Activated T-cell treated with anti-CD3 and anti-CD28 coated beads for 48 hours (primary cell): ENCODE measurements at places on chromosomes 16 and 17.

- no peak for DNase-seq
Measured at GRCh38 chr16:78116946-78117345, 17.5 kb downstream of the WWOX start.

DNA sequence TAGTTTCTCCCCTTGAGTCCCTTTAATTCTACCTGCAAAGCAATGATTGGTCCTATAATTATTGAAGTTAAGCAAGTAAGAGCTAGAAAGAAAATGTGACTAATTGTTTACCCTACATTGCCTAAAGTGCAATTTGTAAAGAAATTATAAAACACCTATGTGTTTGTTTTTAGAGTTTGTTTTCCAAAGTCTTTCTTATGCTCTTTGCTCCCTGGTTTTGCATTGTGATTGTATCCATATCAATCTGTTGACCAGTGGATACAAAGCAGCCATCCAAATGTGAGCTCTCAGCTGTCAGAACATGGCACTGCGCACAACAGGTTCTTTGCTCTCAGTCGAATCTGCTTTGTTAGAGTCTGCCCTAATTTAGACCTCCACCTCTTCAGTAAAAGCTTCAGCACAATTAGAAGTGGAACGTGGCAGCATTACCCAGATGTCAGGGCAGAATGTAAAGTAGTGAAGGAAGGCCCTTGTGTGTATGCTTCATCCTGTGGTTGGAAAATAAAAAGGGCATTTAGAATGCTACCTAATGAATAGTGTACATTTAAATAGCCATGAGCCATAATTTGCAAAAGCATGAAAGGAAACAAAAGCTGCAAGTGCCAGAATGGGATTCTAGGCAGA is 70.5 kb downstream of the AATF start:
- DNase-seq, result no peak

- no peak for DNase-seq
Measured at GRCh38 chr17:75680431-75680830, 13.3 kb downstream of the SAP30BP start.

DNA sequence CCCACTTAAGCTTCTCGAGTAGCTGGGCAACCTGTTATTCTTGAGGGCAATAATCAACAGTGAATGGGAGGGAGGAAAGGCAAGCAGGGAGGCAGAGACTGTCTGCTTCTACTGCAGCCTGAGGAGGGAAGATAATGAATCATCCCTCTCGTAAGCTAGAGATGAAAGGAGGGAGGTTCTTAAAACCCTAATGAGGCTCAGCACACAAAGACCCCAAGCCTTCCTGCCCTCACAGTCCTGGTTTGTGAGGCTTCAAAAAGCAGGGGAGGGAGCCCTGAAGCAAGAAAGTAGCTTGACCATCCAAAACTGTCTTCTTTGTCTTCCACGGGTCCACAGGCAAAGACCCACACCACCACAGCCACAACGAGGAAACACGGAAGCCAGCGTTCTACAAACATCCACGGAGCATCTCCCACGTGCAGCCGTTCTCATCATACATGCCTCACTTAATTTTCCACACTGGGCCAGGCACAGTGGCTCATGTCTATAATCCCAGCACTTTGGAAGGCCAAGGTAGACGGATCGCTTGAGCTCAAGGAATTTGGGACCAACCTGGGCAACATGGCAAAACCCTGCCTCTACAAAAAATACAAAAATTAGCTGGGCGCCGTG is 1.8 kb downstream of the PIK3R5 start:
- DNase-seq, result no peak

DNA sequence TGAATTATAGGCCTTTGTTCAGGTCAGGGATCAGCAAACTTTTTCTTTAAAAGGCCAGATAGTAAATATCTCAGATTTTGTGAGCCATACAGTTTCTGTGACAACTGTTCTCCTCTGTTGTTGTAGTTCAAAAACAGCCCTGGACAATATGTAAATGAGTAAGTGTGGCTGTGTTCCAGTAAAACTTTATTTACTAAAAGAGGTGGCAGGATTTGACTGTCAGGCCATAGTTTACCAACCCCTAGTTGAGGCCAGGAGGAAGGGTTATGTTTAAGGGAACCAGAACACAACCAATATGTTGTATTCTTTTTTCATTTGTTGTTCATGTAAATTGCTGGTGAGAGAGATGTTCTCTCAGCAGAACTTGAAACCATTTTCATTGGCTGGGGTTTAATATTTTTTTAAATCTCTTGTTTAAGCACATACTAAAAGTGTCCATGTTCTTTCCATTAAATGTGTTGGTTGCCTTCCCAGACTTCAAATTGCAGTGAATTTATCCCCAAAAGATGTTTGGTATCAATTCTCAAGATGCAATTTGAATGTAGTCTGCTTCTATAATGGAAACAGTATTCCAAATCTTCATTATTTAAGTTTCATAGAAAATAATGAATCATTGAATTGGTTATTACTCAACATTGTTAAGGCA is 260.3 kb downstream of the FTO start:
- no peak for DNase-seq

GRCh38 chr16:29107299-29107698 is 122.4 kb downstream of the LAT start:
- no peak for DNase-seq

DNA sequence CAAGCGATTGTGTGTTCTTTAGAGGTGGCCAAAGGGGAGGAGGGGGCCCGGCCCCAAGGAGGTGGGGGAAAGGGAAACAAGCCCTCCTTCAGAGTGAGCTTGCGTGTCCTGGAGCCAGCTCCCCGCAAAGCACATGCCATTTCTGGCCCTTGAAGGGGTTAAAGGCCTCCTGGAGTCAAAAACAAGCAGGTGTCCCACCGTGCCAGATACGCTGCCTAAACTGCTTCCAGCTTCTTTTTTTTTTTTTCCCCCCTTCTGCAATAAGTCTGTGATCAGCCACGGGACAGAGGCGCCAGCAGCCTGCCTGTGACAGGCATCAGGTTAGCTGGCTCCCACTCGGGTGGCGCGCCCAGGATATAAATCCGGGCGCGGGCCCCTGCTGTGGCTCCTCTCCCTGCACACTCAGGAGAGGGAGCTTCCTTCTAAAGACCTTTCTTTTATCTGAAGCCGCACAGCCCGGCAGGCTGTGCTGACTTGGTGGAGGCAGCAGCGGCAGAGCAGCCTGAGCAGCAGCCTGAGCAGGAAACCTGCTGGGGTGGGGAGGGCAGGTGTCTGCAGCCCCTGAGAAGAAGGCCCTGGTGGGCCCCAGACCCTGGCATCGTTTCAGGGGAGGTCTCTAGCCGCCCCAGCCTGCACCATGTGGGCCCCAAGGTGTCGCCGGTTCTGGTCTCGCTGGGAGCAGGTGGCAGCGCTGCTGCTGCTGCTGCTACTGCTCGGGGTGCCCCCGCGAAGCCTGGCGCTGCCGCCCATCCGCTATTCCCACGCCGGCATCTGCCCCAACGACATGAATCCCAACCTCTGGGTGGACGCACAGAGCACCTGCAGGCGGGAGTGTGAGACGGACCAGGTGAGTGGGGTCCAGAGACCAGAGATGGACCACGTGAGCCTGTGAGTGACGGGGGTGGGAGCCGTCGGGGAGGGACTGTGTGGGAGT is at the start of gene WFIKKN2:
TSS of gene WFIKKN2 (plus strand) at position 286 of the 934 bp plus-strand sequence. CDS start at position 638, 352 bp downstream.
- no peak for DNase-seq

- DNase-seq, result no peak
Measured at GRCh38 chr16:3235856-3236669, 1.1 kb upstream of the ZNF200 start.

DNA sequence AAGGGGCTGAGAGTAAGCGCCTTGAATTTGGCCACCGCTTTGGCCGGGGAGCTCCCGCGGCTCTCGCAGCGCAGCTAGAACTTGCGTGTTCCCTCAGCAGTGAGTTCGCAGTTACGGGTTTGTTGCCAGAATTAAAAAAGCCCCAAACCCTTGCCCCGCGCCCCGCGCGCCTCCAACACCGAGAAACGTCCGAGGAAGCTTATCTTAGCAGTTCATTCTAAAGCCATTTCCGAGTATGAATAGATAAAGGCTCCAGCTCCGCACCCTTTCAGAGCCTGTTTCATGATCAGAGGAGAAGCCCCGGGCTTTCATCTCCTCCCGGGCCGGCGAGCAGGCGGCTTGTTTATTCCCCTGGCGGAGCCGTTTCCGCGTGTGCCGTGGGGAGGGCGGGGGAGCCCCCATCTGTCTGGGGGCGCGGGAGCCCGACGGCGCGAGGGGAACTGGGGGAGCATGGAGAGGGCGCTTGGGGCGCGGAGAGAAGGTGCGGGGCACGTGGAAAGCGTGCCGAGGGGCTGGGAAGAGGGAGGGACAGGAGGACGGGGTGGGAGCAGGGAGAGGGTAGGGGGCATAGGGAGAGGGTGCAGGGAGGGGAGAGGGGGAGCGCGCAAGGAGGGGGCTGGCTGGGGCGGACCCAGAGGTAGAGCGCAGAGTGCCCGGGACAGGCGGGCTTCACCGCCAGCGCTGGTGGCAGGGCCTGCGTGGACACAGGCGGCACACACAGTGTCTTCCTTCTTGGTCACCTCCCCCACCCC is 9.9 kb downstream of the TBX4 start:
- no peak for DNase-seq

DNA sequence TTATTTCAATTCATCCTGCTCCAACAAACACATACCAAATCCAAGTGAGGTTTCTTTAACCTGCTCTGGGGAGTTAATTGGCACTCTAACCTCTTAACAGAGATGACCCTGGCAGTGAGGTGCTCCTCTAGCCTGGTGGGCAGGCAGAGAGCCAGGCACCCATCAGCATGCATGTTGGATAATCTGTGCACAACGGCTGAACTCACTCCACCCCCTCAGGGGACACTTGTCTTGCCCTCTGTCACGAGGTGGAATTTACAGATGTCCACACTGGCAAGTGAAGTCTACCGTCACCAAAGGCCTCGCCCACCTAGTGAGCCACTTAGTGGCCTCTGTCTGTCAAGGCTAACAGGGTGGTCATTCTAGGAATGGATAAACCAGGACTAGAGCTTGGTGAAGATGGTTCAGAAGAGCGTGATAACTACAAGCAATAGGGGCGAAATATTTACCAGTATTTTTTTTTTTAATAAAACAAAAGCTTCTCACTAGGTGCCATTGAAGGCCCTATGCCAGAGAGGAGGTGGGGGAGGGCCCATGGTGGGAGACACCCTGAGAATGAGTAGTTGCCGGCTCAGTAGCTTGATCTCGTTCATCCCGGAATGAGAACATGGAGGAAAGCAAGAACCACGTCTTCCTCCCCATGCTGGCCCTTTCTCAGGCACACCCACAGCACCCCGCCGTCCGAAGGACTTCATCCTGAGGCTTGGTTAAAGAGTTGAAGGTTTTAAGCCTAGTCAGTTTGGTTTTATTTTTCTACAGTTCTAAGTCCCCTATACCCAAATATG is 25.2 kb downstream of the PLD6 start:
- no peak for DNase-seq

DNA sequence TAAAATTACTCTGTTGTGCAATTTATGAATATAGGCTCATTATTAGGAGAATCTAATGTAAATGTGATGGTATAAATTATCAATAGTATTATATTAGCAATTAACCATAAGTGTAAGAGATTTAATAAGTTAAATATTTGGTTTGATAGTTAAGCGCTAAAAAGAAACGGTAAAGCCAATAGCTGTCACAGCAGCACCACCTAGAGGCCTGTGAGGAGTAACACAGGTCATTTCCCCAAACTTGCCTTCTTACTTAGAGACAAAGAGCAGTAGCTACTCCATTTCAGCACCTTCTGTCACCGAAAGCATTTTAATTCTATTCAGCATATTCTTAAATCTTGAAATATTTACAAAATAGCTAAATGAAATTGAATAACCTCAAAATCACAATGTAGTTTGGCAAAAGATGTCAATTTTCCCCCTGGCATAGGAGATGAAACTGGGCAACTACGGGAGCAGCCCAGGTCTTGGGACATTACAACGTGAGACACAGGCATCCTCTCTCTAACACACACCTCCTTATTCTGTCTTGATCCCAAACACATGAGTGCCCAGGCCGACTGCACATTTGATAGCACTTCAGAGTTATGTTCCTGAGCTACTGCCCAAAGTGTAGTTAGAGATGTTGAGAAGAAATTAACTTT is 14.3 kb upstream of the DYNLRB2 start:
- peak; percentile 23 for DNase-seq

DNA sequence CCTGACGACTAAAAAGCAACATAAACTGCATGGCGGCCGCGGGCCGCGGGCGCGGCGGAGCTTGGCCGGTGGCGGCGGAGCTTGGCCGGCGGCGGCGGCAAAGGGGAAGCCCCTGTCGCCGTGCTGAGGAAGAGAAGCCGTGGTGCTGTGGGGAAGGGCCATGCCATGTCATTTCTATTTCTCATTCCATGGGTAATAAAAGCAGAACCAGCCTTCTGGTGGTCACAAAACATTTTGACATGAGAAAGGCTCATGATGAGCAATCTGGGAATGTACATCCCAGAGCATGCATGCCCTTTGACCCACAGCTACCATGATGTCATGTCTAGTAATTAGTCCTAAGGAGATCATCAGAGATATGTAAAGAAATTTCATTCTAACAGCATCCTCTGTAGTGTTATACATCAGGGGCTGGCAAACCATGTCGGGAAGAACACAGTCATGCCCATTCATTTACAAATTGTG is 23.9 kb upstream of the HEATR6 start:
- peak; percentile 29 for DNase-seq

GRCh38 chr16:11603331-11603750 is 16.6 kb upstream of the LITAF start:
- DNase-seq, result no peak

- no peak for DNase-seq
Measured at GRCh38 chr16:51321251-51321650, 170.2 kb upstream of the SALL1 start.

DNA sequence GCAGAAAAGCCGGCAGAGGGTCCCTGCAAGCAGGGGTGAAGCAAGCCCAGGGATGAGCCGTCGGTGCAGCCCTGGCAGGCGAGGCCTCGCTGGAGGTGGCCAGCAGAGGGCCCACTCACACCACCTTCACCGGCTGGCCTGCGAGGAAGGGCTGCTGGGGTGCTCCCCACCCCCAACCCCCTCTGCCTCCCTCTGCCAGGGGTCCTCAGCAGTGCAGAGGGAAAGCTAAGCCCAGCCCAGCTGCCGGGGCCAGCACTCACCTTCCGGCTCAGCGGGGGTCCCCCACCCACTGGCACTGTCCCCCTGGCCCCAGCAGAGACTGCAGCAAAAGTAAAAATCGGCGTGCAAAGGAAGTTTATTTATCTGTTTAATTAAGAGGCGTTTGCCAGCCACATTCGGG is 113.4 kb downstream of the ENGASE start:
- DNase-seq, result peak; percentile 12

- no peak for DNase-seq
Measured at GRCh38 chr17:77153999-77154586, 13.3 kb downstream of the SEC14L1 start.

DNA sequence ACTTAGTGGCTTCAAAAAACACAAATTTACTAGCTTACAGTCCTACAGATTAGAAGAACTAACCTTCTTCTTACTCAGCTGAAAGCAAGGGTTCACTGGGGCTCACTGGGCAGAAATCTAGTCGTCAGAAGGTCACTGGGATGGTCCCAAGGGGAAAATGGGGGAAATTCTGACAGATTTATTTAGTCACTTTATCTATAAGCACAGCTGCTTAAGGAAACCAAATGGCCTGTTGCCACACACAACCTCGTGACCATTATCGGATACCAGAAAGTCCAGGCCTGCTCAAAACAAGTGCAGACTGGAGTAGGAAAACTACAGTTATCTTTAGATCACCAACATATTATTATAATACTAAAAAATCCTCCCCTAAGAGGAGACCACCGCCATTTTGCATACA is 374.6 kb upstream of the ASIC2 start:
- DNase-seq, result no peak
